ENCODE measurements at places on chromosomes 2 and 18.

DNA sequence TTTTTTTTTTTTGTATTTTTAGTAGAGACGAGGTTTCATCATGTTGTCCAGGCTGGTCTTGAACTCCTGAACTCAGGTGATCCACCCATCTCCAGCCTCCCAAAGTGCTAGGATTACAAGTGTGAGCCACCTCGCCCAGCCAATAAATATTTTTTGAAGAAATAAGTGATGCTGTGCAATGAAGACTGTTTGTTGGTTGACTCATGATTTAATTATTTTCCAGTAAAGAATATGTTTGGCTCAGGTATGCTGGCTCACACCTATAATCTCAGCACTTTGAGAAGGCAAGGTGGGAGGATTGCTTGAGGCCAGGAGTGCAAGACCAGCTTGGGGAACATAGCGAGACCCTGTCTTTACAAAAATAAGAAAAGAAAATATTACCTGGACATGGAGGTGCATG is 41.8 kb upstream of the LPIN2 start:
- no peak for DNase-seq

GRCh38 chr18:68839701-68840100 is 41.8 kb downstream of the CCDC102B start:
- no peak for DNase-seq

- DNase-seq: no peak
These were observed 189.6 kb downstream of the HAUS1 start for GRCh38 chr18:46293742-46294181.

DNA sequence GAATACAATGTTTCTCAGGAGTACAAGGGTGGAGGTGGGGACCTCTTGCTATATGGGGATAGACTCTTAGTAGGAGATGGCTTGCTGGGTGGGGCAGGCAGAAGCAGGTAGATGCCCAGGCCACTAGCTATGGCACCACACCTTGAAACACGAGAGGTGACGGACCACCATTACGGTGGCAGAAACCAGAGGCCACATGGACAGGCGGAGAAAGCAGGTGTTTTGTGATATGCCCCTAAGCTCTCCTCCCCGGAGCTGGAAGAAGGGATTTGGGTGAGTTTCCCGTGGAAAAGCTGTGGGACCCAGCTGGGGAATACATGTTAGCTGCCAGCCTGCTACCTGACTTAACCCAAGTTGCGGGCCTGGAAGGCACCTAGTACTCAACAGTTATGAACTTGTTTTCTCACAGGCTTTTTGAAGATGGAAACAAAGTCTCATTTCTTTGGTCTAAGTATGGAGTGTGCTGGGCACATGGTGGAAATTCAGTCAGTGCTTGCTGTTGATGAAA is 16.7 kb downstream of the PLA2R1 start:
- no peak for DNase-seq

- peak; percentile 33 for DNase-seq
These were observed 2.7 kb upstream of the SLC23A3 start for GRCh38 chr2:219172231-219173154.

DNA sequence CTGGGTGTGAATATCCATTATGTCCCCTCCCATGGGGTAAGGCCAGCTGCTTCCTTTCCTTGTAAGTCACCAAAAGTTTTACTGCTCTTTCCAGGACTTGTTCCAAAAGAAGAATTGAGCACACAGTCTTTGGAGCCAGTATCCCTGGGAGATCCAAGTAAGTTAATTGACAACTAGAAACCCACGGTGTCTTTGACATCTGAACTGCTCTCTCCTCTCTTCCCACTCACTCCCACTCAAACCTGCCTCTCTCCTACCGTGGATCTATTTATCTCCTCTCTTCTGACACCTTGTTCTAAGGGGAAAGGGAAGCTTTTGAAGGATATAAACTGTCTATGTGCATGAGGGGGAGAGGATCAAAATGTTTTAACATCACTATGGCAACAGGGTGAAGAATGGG is 86.7 kb downstream of the VIT start:
- DNase-seq: no peak

- peak; percentile 48 for DNase-seq
These were observed 153.1 kb downstream of the TTC27 start for GRCh38 chr2:32780961-32781360.

- no peak for DNase-seq
These were observed 188.1 kb downstream of the ARL4C start for GRCh38 chr2:234308813-234309195.

DNA sequence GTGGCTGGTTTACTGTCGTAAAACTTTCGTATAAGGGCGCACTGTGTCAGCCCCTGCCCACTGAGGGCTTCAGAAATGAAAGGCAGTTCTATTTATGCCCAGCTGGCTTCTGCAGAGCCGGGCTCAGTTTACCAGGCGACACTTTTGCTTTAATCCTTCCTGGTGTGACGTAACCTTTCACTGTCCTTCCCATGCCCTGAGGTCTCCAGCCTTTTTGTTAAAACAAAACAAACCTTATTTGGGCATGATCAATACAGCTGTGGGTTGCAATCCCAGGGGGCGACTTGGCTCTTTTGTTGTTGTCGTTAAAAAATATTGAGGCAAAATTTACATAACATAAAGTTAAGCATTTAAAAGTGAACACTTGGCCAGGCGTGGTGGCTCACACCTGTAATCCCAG is 85.3 kb downstream of the AGAP1 start:
- no peak for DNase-seq

DNA sequence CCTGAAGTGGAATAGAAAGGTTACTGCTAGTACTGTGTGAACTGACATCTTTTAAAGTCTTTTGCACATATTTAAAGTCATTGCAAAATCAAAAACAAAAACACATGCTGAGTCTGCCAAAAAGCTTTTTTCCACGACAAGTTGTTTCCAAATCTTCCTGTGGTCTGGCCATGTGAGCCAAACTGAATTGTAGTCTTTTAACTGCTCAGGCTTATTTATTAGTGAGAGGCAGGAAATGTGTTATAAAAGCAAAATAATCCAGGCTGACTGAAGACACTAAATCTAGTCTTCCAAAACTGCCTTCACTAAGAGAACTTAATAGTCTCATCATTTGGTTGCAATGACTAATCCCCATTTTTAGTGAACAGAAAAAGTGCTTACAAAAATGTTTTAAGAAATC is 2.3 kb downstream of the KRCC1 start:
- no peak for DNase-seq

DNA sequence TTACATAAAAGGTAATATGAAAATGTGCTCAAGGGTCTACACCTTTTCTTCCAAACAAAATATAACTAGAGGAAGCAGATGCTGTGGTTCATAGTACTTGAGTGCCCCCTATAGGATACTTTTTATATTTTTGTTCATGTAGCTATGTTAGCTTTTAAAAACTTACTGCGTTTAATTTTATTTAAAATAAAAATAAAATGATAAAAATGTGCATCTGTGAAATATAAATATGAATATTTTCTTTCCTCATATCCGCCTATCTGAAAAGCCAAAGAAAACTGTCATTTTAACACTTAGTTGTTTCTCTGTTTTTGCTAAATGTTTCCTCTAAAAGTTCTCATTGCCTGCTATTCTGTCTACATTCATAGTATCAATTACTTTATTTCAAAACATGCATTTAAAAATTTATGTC is 9.6 kb upstream of the LRP1B start:
- DNase-seq: peak; percentile 34

- DNase-seq: no peak
These were observed at the start of gene VIL1 for GRCh38 chr2:218418717-218419458. TSS of gene VIL1 (plus strand) at chr2:218419123. CDS start at chr2:218423779, 4,656 bp downstream.

DNA sequence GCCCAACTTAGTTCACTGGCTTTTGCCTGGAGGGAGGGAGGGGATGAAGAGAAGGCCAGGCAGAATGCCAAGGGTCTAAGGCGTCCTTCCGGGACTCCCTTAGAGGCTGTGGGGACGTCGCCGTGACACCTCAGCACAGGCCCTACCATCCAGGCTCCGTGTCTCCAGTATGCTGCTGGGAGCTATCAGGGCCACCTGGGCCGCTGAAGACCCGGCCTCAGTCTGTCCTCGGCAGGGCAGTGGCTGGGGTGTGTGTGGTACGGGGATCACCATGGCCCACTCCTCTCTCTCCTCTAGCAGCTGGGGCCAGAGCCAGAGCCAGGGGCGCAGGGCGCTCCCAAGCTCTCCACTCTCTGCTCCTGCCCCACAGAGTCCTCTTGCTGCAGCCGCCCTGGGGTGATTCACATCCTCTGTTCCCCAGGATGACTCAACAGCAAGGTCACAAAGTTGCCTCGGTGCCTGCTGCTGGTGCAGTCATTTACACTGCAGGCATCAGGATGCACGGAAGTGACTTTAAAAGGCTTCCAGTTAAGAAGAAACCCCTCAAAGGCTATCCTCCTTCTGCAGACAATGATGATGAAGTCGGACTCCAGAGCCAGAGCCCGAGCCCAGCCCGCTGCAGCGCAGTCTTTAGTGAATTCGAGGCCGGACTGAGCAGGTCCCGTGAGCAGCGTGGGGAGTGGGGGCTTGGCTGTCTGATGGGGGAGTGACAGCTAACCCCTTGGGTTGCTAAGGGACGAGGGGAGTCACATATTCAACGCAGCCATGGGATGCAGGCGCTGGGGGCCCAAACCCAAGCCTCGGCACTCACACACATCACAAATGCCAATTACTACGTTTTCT is 31.9 kb downstream of the SNORC start:
- DNase-seq: no peak

DNA sequence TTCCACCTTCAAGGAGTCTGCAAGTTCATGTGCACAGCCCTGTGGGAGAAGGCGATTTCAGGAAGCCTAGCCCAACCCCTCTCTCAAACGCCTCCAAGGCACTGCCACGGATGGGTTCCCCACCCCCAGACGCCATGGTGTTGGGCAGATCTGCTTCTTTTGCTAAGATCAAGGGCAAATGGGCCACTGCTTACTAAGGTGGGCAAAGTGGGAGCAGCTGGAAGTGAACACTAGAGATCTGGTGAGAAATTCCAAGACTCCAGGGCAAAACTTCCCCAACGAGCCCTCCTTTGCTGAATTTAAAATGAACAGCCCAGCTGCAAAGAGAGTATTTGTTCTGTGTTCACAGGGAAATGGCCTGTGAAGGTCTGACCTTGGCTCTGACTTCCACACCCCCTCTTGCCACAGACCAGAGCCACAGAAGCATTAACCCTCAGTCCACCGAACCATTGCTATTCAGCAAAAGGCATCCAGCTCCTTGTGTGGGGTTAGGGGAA is 45.1 kb upstream of the ZBTB7C start:
- no peak for DNase-seq

- DNase-seq: no peak
These were observed 368.4 kb downstream of the TXNL1 start for GRCh38 chr18:56269958-56270357.

DNA sequence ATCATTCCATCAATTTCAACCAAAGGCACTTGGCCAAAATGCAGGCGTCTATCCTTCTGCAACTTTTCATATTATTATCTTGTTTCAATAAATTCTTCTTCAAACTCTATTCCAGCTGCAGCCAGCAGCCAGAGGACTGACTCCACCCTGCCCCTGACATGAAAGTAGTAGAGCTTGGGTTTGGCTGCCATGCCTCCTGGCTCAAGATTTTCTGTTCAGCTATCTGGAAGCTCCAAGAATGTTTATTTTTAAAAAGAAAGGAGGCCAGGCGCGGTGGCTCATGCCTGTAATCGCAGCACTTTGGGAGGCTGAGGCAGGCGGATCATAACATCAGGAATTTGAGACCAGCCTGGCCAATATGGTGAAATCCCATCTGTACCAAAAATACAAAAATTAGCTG is 4.9 kb downstream of the DNAH7 start:
- DNase-seq: no peak

- no peak for DNase-seq
These were observed 203.9 kb downstream of the SMAD2 start for GRCh38 chr18:47726550-47726949.

DNA sequence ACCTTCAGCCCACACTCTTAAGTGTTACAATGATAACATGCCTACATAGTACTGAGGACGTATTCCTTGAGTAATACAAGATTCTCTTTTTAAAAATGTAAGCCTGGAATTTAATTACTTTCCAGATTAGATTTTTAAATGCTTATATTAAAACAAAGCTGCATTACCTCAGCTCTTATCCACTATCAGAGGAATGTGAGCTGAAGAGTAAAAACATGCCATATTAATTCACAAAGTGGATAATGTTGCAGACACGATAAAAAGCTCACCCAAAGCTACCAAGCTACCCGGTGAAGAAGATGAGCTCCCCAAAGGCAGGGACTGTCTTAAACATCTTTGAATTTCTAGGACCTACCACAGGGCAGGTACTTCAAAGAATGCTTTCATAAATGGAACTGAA is 107.8 kb downstream of the NOL10 start:
- DNase-seq: no peak

GRCh38 chr18:36461551-36461987 is 164.1 kb downstream of the FHOD3 start:
- no peak for DNase-seq

- no peak for DNase-seq
These were observed 70.6 kb downstream of the MGAT5 start for GRCh38 chr2:134324430-134324829.

DNA sequence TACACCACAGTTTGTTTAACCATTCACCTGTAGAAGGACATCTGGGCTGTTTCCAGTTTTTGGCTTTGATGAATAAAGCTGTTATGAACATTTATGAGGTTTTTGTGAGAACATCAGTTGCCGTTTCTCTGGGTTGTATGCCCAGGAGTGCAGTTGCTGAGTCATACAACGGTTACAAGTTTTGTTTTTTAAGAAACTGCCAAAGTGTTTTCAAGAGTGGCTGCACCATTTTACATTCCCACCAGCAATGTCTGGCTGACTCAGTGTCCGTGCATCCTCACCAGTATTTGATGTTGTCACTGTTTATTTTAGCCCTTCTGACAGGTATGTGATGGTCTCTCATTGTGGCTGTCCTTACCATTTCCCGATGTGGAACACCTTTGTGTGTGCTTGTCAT is 48.0 kb upstream of the GPR17 start:
- no peak for DNase-seq

DNA sequence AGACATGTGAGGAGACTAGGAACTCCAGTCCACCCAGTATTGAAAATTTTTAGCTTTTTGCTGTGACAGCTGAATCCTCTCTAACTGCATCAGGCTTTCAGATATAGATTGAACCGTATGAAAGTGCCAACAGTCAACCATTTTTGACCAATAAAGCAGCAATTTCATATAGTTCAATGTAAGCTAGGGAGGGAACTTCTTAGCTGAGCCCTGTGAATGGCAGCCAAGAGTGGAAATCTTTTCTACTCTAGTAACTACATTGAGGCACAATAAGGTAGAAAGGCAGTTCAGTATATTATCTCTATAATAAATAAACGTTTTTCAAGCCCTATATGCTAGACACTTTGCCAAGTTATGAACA is 96.3 kb upstream of the TANK start:
- no peak for DNase-seq

- DNase-seq: no peak
These were observed 71.0 kb downstream of the TMEM182 start for GRCh38 chr2:102832789-102833188.

GRCh38 chr18:60024857-60025256 is 125.1 kb downstream of the PMAIP1 start:
- DNase-seq: no peak

- no peak for DNase-seq
These were observed 125.4 kb upstream of the CTNNA2 start for GRCh38 chr2:79387431-79387830.

DNA sequence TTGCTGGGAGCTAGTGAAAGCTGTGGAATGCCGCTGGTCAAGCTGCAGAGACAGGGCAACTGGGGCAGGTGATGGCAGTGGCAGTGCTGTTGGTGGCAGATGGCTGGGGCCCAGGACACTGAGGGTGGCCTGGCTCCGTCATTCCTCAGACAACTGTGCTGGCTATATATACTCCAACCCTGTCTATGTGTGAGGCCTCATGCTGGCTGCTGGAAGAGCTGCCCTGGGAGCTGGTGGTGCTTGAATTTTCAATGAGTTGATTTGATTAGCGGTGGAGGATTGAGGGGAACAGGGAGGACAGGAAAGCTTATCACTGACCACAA is 66.5 kb upstream of the TMEM200C start:
- no peak for DNase-seq

GRCh38 chr2:39715822-39716221 is 50.1 kb downstream of the TMEM178A start:
- DNase-seq: no peak

Data from hematopoietic multipotent progenitor cell treated with erythropoietin and hydrocortisone succinate and interleukin-3 and kit ligand, for 8 days (in vitro differentiated cells).